Type B pancreatic cell (in vitro differentiated cells): ENCODE measurements at places on chromosomes 16 and 17.

DNA sequence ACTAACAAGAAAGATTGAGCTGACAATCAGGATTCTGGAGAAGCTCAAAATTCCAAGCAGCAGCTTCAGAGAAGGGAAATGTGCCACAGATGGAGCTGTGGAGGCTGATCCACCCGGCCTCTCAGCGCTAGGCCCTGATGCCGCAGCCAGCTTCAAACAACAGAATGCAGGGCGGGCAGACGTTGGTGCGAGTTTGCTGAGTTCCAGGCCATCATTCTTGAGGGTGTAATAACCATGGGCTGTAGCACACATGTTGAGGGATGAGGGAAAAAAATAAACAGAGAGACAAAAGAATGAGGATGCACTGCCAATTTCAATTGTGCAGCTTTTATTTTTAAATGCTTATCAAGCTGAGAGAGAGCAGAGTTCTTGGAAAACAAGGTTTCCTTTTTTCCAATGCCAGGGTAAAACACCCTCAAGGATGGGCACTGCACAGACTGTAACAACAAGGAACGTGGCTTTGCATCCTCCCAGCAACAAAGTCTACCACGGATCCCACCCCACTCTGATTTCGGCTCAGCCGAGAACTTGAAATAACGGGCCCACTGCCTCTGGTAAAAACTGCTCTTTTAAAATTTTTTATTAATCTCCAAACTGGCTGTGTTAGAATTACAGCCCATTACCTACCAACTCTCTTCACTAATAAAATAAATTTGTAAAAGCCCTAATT lies 90.2 kb downstream of the SMG6 start:
- no peak for DNase-seq

GRCh38 chr16:67421030-67421429 lies 4.8 kb upstream of the ZDHHC1 start:
- no peak for DNase-seq

GRCh38 chr16:65710107-65710506 lies 588.2 kb upstream of the CDH11 start:
- no peak for DNase-seq

GRCh38 chr17:17300624-17301568 lies 2.3 kb upstream of the NT5M start:
- no peak for DNase-seq

DNA sequence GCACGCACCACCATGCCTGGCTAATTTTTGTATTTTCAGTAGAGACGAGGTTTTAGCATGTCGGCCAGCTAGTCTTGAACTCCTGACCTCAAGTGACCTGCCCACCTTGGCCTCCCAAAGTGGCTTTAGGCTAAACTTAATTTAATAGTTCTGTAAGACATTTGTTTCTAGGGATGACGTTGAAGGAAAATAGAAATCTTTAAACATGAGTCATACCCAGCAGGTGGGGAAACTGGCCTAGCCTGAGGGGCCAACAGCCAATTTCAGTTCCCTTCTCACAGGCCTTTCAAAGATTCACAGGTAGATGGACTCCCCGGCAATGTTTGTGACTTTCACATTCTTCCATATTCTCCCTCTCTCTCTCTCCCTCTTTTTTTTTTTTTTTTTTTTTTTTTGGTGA lies 18.1 kb upstream of the ITPRIPL2 start:
- DNase-seq = no peak

DNA sequence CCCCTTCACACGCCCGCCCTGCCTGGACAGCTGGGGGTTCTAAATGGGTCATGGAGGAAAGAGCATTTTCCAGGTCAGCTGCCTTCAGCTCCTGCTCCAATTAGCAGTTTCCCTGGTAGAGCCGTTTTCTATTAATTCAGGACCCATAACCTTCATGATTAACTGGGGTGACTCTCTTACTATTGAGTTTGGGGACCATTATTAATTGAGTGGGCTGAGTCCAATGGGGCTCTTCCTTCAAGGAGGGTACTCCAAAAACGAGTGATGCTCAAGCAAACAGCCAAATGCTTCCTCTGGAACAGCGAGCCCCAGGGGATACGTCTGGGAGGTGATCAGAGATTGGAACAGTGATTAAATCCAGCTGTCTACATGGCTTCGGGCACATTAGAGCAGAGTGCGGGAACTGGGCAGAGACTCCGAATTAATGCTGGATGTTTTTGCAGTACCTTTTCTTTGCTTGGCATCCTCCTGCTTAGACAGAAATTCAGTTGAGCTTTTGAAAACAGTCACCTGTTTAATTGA lies 68.1 kb upstream of the CACNG3 start:
- DNase-seq = no peak

DNA sequence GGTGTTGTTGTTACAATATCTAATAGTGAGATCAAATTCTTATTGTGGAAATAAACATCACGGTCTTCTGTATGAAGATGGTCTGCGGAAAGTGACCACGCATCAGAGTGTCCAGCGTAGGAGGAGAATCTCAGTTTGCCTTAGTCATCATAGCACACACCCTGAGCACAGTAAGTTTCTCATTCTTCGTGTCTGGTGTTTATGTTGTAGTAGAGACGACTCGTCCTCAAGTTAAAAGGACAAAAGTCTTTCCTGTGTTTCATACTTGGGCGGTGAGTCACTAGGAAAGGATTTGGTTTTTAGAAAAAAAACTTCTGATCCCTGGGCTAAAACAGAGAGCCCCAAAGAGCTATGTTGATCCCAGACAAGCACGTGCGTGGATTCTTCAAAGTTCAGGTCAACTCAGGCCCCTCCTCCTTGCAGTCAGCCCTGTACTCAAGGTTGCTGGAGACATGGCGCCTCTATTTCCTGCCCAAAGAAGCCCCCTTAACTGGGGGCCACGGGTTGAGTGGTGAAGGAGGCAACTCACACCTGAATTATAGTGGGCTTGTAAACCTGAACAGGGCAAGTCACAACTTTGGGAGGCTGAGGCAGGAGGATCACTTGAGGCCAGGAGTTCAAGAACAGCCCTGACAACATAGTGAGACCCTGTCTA lies 170.4 kb downstream of the ZFHX3 start:
- no peak for DNase-seq
